Fibroblast of upper back skin (primary cell): ENCODE measurements at places on chromosomes 13 and 19.

DNA sequence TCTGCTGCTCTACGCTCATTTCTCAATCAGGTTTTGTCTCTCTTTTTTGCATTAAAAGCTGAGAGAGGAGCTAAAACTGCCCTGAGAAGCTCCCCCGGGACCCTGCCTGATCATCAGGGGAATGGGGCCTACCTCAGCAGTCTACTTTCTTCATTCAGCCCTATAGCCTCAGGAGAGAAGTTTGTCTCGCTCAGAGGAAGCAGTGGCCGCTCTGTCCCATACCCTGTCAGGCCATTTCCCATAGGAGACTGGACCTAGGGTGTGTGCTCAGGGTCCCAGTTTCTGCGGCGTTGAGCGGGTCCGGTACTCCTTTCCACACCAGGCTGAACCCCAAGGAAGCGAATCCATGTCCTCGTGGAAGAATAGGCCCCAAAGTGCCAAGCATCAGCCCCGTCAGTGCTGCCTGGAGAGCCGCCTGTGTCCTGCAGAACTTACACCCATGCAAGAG lies 21.7 kb downstream of the UBE2L5 start:
- DNase-seq: no peak

GRCh38 chr19:1507192-1507660 lies 5.6 kb downstream of the ADAMTSL5 start:
- DNase-seq: no peak

DNA sequence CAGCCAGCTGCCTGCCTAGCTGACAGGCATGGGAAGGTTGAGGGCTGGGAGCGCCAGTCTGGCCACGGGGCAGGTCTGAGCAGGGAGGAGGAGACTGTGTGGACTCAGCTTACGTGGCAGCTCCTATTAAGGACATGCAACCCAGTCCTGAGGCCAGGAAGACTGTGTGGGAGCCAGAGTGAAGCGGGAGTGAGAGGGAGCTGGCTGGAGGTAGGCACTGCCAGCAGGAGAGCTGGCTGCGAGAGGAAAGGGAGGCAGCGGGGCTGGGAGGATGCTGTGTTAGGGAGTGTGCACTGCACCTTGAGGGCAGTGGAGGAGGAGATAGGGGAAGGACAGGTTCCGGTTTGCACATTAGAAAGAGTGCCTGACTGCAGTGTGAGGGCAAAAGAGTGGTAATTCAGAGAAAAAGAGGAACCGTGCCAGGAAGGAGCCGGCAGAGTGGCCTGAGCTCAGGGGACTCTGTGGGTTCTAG lies 99.2 kb downstream of the SLC7A1 start:
- no peak for DNase-seq

GRCh38 chr13:34935841-34936240 lies 6.2 kb upstream of the NBEA start:
- no peak for DNase-seq

DNA sequence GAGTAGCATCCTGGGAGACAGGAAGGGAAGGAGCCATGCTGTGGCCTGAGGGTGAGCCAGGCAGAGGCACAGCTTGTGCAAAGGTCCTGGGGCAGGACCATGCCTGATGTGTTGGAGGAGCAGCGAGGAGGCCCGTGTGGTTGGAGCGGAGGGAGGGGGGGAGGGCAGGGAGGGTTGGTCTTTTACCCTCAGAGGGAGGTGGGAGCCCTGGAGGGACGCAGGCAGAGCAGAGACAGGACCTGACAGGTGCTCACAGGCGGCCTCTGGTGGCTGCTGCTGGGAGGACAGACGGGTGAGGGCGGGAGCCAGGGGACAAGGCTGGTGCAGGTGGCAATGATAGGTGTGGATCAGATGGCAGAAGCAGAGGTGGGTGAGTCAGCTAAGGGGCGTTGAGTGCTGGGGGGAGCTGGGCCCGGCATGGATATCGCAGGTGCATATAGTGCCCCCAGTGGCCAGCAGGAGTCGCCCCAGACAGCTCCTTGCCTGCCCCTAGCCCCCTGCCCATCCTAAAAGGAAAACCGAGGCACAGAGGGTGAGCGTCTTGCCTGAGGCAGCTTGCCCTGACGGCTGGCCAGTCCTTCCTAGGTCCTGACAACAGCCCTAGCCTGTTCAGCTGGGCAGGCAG lies 9.8 kb upstream of the GNA15 start:
- peak; percentile 23 for DNase-seq

DNA sequence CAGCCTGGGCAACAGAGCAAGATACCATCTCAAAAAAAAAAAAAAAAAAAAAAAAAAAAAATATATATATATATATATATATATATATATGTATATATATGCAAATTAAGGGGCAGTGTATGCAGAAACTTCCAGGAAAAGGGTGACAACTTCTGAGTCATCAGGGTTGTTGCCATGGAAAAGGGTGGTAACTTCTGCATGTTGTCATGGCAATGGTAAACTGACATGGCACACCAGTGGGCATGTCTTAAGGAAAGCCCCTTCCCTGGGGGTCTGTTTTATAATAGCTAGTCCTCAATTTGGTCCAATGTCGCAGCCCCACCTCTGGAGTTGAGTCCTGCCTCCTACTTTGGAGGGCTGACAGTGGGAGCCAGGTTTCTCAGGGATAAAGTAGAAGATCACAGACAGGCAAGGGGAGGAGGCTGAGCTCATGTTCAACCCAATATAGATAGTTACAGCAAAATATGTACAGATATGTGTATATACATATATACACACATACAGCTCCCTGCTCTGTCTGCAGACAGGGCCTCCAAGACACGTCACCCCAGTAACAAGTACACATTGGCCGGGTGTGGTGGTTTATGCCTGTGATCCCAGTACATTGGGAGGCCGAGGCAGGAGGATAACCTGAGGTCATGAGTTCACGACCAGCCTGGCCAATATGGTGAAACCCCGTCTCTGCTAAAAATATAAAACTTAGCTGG lies 7.2 kb upstream of the FCHO1 start:
- DNase-seq: peak; percentile 20

DNA sequence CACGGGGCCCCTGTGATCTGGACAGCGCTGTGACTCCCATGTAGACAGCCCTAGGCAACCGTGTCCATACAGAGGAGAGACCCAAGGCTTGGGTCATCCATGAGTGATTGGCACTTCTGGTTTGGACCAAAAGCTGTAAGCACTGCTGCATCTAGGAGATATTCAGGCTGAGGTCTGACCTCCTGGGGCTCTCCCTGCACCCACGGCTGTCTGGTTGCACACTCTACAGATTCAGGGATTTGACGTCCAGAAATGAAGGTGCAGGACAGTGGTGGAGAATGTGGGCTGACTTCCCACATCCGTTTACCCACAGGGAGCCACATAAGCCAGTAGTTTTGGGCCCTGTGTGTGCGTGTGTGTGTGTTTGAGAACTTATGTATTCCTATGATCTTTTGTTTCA lies 76.2 kb upstream of the ARHGEF7 start:
- DNase-seq: no peak

- no peak for DNase-seq
Measured at GRCh38 chr13:62280590-62280989, 864.9 kb upstream of the PCDH20 start.

GRCh38 chr19:45668342-45668871 lies 386 bp downstream of the GIPR start:
- no peak for DNase-seq

GRCh38 chr19:50729894-50730293 lies 6.7 kb downstream of the CLEC11A start:
- no peak for DNase-seq

- no peak for DNase-seq
Measured at GRCh38 chr19:2416321-2417097, 10.9 kb downstream of the TIMM13 start.

DNA sequence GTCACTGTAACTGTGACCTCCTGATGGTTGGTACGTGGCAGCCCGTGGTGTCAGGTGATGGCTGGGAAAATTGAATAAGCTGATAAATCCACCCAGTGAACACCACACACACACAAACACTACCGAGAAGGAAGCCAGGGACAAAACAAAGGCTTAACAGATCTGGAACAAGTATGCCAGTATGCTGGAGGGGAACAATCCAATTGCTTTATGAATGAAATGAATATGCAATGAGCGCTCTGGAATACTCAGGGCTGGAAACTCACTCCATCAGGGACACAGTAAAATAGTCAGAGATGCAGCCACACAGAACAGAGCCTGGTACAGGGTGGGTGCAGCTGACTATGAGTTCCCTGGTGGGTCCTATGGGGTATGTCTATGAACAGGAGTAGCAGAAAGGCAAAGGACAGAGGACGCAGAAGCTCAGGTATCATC lies 16.7 kb downstream of the TMTC4 start:
- no peak for DNase-seq

DNA sequence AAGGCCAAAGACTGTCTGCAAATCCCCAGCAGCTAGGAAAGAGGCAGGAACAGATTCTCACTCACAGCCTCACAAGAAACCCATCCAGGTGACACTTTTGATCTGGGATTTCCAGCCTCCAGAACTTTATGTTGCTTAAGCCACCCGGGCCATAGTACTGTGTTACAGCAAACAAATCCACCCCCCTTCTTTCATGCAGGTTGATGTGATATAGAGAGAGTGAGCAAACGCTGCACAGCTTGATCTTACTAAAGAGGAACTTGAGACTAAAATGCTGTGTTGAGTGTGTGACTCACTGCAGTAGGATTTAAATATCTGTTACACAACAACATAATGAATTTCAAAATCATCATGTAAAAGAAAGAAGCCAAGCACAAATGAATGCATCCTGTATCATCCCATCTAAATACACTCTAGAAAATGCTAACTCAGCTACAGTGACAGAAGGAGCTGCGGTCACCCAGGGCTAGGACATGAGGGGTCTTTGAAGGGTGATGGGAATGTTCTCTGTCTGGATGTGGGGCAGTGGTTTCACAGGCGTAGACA lies 32.2 kb downstream of the RCBTB2 start:
- peak; percentile 86 for DNase-seq

DNA sequence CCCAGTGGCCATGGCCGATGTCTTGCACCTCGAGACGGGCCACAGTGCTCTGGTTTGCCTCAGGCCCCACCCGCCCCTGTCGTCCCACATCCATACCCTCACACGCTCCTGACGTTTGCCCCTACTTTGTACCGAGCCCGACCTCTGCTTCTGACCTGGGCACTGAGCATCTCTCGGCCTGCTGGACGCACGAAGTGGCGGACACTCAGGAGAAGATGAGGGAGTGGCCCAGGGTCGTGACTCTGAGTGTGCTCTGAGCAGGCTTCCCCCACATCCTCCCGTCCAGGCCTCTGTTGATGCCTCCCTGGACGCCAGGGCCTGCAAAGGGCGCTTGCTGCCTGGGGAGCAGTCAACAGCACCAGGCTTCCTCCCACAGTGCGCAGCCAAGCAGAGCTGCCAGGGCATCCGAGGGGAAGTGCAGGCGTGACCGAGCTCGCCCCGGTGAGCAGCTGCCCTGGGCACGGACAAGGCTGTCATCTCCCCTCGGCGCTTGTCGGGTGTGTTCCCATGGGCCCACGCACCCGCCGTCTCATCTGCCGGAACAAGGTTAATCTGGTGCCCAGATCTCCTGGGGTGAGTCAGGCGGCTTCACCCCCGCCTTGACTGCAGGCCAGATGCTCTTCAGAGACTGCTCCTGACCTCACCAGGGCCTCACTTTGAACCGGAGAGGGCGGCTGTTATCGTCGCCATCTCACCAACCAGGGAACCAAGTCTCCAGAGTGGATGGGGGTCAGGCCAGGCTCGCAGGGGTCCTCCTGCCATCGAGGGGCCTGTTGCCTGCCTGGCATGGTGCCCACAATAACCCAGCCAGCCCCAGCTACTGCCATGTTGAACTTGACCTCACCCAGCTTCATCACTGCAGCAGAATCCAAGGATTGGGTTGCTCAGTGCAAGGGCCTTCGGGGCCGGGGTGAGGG lies 27.2 kb downstream of the COMP start:
- peak; percentile 34 for DNase-seq

DNA sequence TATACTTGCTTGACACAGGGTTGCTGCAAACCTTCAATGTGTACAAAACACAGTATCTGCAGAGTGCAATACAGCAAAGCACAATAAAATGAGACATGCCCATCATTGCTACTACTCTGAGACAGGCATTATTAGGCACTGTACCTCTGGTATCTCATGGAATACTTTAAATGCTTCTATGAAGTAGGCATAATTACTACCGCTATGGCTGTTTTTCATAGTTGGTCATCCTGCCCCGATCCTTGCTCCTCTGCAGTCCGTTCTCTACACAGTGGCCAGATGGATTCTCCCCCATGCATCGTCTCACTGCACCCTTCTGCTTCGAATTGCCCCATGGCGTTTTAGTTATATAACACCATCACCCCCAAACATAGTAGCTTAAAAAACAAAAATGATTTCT lies 83.0 kb upstream of the UBL3 start:
- DNase-seq: no peak

DNA sequence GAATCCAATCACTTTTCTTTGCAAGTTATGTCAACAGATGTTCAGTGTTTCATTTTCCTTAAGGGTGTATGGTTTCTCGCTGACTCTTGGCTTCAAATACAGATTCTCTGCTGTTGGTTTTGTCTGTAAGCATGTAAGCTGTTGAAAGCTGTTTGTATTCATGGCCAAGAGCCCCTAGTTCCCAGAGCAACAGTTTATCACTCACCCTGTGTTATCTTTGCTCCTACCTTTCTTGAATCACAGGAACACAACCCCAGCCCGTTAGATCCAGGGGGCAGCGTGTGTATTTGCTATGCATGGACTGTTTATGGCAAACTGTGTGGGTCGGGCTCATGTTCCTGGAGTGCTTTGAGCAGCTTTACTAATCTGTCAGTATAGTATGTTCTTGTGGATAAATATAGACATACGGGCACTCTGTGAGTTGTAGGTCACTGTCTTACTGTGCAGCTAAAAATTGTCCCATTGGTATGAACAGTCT lies 28.9 kb downstream of the FRY start:
- DNase-seq: peak; percentile 3

- peak; percentile 29 for DNase-seq
Measured at GRCh38 chr13:37599519-37599918, 951 bp upstream of the POSTN start.

- DNase-seq: no peak
Measured at GRCh38 chr19:38135150-38135998, 88.6 kb downstream of the DPF1 start.

- DNase-seq: no peak
Measured at GRCh38 chr13:39385154-39385553, 217.8 kb downstream of the LHFPL6 start.

DNA sequence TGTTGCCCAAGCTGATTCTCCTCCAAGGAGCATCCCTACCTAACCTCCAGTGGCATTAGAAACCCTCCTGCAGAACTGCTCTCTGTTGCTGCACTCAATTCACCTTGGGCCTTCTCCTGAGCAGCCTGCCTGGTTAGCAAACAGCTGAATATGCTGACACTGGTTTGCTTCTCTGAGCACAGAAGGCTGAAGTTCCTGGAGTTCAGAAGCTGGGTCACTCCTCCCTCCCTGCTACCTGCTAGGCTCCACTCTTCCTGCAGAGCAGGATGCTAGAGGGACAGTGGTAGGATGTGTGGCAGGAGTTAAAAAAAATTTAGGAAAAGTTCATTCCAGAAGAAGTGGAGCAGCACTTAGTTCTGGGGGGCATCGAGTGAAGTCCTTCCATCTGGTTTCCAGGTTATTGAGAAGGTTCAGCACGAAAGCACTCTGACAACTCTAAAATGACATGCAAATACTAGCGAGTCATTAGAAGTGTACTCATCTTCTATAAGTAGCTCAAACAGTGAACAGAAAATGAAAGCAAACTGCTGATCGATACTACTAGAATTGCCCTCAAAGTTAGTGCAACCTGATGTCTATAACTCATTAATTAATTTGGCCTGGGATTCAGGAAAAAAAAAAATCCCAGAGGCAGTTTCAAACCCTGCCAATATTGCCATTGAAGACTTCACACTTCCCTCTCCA lies 293.7 kb downstream of the POU4F1 start:
- no peak for DNase-seq

- DNase-seq: no peak
Measured at GRCh38 chr13:75479102-75479740, 2.7 kb downstream of the TBC1D4 start.

GRCh38 chr13:46343279-46343994 lies 43.6 kb downstream of the RUBCNL start:
- no peak for DNase-seq

GRCh38 chr13:30615866-30616541 lies 1.7 kb upstream of the USPL1 start:
- DNase-seq: peak; percentile 32
